Lower lobe of right lung (tissue), 2 donors: ENCODE measurements at places on chromosomes 6 and 20. TPM values are rescaled to one million over a fixed set of nuclear protein-coding genes. Genes with fewer than 3 reads are reported as not detected.

DNA sequence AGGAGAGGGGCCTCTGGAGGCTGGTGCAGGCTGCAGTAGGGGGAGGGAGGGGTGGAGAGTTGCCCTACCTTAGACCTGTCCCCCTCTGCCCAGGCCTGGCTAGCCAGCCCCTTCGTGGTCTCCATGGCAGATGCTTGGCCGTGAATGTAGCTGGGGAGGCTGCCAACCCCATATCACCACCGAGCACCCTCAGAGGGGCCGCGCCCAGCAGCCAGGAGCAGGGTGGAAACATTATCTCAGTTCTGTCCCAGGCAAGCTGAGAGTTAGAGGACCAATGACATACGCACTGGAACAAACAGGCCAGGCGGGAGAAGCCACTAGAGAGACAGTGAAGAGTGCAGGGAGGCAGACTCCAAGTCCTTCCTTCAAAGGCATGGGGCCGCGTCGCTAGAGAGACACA, 66.5 kb downstream of the LRFN2 start:
- no peaks in the 10 kb centered on the region for H3K4me1 ChIP-seq
- H3K36me3 ChIP-seq = no peaks in the 10 kb centered on the region
- no peak for DNase-seq
- H3K27me3 ChIP-seq = no peaks in the 10 kb centered on the region

DNA sequence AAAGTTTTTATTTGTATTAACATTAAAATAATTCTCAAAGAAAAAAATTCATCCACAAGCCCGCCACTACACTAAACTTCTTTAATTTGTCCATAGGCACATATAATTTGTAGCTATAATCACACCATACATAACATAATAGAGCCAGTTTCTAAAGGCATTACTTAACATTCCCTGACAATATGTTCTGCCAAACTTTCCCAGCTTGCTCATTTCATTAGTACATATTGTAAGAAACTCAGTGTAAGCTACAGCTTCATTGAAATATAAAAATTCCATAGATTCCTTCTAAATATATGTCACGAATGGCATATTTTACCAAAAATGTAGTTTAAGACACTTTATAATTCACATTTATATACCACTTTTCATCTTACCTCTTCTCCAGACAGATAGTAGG, 59.3 kb downstream of the MAN1A1 start:
- H3K36me3 ChIP-seq = peaks cover 5% of the 10 kb centered on the region
- H3K27me3 ChIP-seq = no peaks in the 10 kb centered on the region
- DNase-seq = no peak
- no peak overlapping the region for H3K27ac ChIP-seq
- no peak overlapping the region for H3K4me3 ChIP-seq

- H3K4me3 ChIP-seq = no peak overlapping the region
- H3K27me3 ChIP-seq = no peaks in the 10 kb centered on the region
- DNase-seq = no peak
- H3K27ac ChIP-seq = no peak overlapping the region
- H3K4me1 ChIP-seq = no peaks in the 10 kb centered on the region
- H3K36me3 ChIP-seq = no peaks in the 10 kb centered on the region
Measured at GRCh38 chr6:82040405-82041221, 206.9 kb downstream of the IBTK start.

GRCh38 chr6:162733489-162733888, 5.7 kb downstream of the PACRG start:
- no peaks in the 10 kb centered on the region for H3K36me3 ChIP-seq
- no peaks in the 10 kb centered on the region for H3K4me1 ChIP-seq
- H3K4me3 ChIP-seq = no peak overlapping the region

- no peaks in the 10 kb centered on the region for H3K36me3 ChIP-seq
- H3K27ac ChIP-seq = no peak overlapping the region
- no peak overlapping the region for H3K4me3 ChIP-seq
- H3K4me1 ChIP-seq = no peaks in the 10 kb centered on the region
- no peaks in the 10 kb centered on the region for H3K27me3 ChIP-seq
Measured at GRCh38 chr6:126143761-126144251, 157.5 kb downstream of the TRMT11 start.

GRCh38 chr6:30244560-30244959, 31.4 kb upstream of the TRIM26 start:
- no peaks in the 10 kb centered on the region for H3K4me1 ChIP-seq
- no peaks in the 10 kb centered on the region for H3K27me3 ChIP-seq
- H3K27ac ChIP-seq = no peak overlapping the region
- H3K36me3 ChIP-seq = no peaks in the 10 kb centered on the region

- H3K27ac ChIP-seq = no peak overlapping the region
- DNase-seq = no peak
- H3K4me3 ChIP-seq = no peak overlapping the region
- no peaks in the 10 kb centered on the region for H3K27me3 ChIP-seq
- H3K36me3 ChIP-seq = no peaks in the 10 kb centered on the region
- no peaks in the 10 kb centered on the region for H3K4me1 ChIP-seq
Measured at GRCh38 chr6:122005661-122006060, 393.8 kb upstream of the HSF2 start.

DNA sequence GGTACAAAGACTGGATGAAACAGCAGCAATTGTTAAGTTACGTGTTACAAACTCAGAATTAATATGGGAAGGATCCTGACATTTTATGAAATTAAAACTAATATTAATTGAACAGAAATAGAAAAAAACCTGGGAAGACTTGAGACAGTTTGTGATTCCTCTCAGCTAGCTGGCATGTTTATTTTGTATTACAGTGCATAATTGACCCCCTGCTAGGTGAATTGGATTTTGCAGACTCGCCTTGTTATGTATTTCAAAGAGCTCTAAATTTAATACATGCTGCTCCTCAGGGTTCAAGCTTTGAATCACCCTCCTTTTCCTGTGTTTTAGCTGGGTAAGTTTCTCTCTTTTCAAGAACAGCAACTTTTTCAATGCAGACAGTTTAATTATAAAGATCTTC, 339.4 kb downstream of the PLCB1 start:
- DNase-seq = no peak
- no peaks in the 10 kb centered on the region for H3K36me3 ChIP-seq
- H3K27ac ChIP-seq = no peak overlapping the region
- no peaks in the 10 kb centered on the region for H3K4me1 ChIP-seq
- H3K4me3 ChIP-seq = no peak overlapping the region
- no peaks in the 10 kb centered on the region for H3K27me3 ChIP-seq

- DNase-seq = no peak
- H3K27ac ChIP-seq = no peak overlapping the region
- peaks cover 24% of the 10 kb centered on the region for H3K27me3 ChIP-seq
- no peak overlapping the region for H3K4me3 ChIP-seq
- H3K4me1 ChIP-seq = no peaks in the 10 kb centered on the region
Measured at GRCh38 chr6:149974825-149975224, 11.1 kb downstream of the ULBP1 start.

DNA sequence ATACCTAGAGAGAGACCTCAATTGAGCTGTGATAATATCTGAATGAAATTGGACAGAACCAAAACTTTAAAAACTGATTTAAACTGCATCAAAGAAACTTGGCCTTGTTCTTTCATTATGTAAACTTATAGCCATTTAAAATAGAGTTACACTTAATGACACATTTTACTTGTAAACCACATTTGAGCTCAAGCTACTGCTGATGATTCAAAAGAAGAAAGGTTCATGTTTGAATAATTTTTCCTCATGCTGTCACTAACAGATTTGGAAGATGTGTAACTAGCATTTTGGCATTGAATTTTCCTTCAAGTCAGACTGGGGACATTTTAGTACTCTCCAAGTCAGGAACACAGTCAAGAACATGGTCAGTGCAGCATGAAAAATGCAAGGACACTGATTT, 26.9 kb downstream of the POPDC3 start:
- no peaks in the 10 kb centered on the region for H3K4me1 ChIP-seq
- H3K27ac ChIP-seq = no peak overlapping the region
- no peaks in the 10 kb centered on the region for H3K27me3 ChIP-seq
- no peak for DNase-seq
- H3K4me3 ChIP-seq = no peak overlapping the region
- no peaks in the 10 kb centered on the region for H3K36me3 ChIP-seq

DNA sequence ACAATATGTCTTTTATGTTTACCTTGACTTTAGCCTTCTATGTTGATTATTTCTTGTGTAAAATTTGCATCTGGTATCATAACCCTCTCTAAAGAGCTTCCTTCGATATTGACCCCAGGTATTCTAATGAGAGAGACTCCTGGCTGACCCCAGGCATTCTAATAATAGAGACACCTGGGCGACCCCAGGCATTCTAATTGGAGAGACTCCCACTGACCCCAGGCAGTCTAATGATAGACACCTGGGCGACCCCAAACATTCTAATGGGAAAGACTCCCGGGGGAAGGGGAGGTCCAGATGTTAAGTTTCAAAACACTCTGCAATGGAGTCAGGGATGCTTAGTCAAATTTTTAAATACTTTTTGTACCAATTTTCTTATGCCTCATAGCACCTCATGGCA, 726.4 kb downstream of the COL12A1 start:
- H3K27ac ChIP-seq = no peak overlapping the region
- H3K4me3 ChIP-seq = no peak overlapping the region
- no peak for DNase-seq
- no peaks in the 10 kb centered on the region for H3K27me3 ChIP-seq
- no peaks in the 10 kb centered on the region for H3K4me1 ChIP-seq

GRCh38 chr20:32296412-32296811, 19.0 kb downstream of the KIF3B start:
- H3K27ac ChIP-seq = no peak overlapping the region
- H3K27me3 ChIP-seq = no peaks in the 10 kb centered on the region
- H3K4me3 ChIP-seq = no peak overlapping the region
- H3K36me3 ChIP-seq = no peaks in the 10 kb centered on the region
- no peaks in the 10 kb centered on the region for H3K4me1 ChIP-seq

GRCh38 chr6:122484760-122485159, 13.2 kb upstream of the SERINC1 start:
- H3K36me3 ChIP-seq = no peaks in the 10 kb centered on the region
- no peaks in the 10 kb centered on the region for H3K27me3 ChIP-seq
- no peak overlapping the region for H3K4me3 ChIP-seq

GRCh38 chr6:135002974-135003703, 51.5 kb downstream of the HBS1L start:
- H3K36me3 ChIP-seq = peaks cover 4% of the 10 kb centered on the region
- no peaks in the 10 kb centered on the region for H3K27me3 ChIP-seq
- no peak overlapping the region for H3K4me3 ChIP-seq
- H3K27ac ChIP-seq = no peak overlapping the region
- H3K4me1 ChIP-seq = no peaks in the 10 kb centered on the region
- no peak for DNase-seq

- no peak for DNase-seq
- H3K27ac ChIP-seq = no peak overlapping the region
- no peaks in the 10 kb centered on the region for H3K36me3 ChIP-seq
- no peak overlapping the region for H3K4me3 ChIP-seq
Measured at GRCh38 chr6:100305209-100305869, 159.4 kb downstream of the SIM1 start.

DNA sequence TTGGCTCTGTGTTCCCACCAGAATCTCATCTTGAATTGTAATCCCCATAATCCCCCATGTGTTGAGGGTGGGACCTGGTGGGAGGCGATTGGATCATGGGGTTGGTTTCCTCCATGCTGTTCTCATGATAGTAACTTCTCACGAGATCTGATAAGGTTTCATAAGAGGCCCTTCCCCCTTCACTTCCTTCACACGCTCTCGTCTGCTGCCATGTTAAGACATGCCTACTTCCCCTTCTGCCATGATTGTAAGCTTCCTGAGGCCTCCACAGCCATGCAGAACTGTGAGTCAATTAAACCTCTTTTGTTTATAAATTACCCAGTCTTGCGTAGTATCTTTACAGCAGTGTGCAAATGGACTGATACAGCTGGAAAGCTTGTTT, 90.0 kb downstream of the ELOVL5 start:
- DNase-seq = no peak
- H3K27me3 ChIP-seq = no peaks in the 10 kb centered on the region
- H3K36me3 ChIP-seq = peaks cover 25% of the 10 kb centered on the region
- H3K4me3 ChIP-seq = no peak overlapping the region

DNA sequence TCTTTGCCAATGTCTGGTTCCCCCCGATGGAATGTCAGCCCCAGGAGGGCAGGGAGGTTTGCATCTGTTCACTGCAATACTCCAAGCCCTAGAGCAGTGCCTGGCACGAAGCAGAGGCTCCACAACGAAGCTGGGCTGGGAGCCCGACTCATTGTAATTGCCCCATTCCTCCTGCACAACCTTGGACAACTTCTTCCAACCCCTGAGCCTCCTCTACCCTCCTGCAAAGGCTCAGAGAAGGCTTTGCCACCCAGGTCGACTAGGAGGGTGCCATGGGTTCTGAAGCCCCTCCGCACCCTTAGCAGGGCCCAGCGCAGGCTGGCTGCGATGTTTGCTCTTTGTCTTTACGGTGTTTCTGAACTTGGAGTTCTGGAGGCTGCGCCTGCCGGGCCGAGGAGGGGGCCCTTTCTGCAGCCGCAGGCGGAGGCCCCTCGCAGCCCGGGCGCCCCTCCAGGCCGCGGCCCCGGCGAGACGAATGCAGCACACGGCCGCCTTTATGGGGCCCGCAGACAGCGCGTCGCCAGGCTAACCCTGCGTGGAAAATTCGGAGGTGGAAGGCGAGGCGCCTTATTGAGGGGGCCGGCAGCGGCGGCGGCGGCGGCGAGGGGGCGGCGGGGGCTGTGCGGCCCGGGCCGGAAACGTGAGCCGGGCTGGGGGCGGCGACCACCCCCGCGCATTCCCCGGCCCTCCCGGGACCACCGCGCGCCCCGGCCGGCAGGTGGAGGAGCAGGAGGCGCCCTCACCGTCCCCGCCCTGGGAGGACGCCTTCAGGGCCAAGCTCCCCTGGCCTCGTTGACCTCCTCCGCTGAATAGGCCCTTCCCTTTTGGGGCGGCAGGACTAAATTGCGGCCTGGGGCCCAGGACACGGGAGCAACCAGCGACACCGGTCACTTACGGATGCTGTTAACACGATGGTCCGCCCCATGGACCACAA, 27.0 kb downstream of the SNAI1 start:
- peaks cover 7% of the 10 kb centered on the region for H3K27me3 ChIP-seq
- H3K4me1 ChIP-seq = no peaks in the 10 kb centered on the region
- no peak overlapping the region for H3K27ac ChIP-seq
- H3K36me3 ChIP-seq = no peaks in the 10 kb centered on the region
- no peak overlapping the region for H3K4me3 ChIP-seq

GRCh38 chr6:20202699-20203302, 9.5 kb downstream of the MBOAT1 start:
- DNase-seq = no peak
- no peaks in the 10 kb centered on the region for H3K27me3 ChIP-seq
- H3K27ac ChIP-seq = no peak overlapping the region
- no peaks in the 10 kb centered on the region for H3K36me3 ChIP-seq
- H3K4me1 ChIP-seq = peaks cover 54% of the 10 kb centered on the region

ID1 gene
- total RNA-seq = 196 TPM

DNMT3B gene
- 1.1 TPM for total RNA-seq

TMEM170B gene
- total RNA-seq = 12.4 TPM

C6orf118 gene
- total RNA-seq = 6.5 TPM

FRK gene
- 7.4 TPM for total RNA-seq

APCDD1L gene
- not detected for total RNA-seq

PPDPF gene
- total RNA-seq = 305 TPM

DDO gene
- 10.8 TPM for total RNA-seq

ZC3H12D gene
- total RNA-seq = 2.6 TPM

SIRPA gene
- total RNA-seq = 130 TPM

AGER gene
- total RNA-seq = 882 TPM

OR12D3 gene
- not detected for total RNA-seq
